ENCODE measurements at places on chromosomes 12 and 14. TPM values are rescaled to one million over a fixed set of nuclear protein-coding genes. Genes with fewer than 3 reads are reported as not detected.

The RNASE1 gene
- 37.8 TPM for polyA plus RNA-seq

The RND1 gene
- polyA plus RNA-seq = 3.0 TPM

The GPX2 gene
- 5.0 TPM for polyA plus RNA-seq

The DYRK2 gene
- polyA plus RNA-seq = not detected

The SERPINA3 gene
- 1.1 TPM for polyA plus RNA-seq

The CLEC14A gene
- 1.1 TPM for polyA plus RNA-seq

The PRKD1 gene
- polyA plus RNA-seq = 18.8 TPM

The CMA1 gene
- polyA plus RNA-seq = not detected

The OTOGL gene
- polyA plus RNA-seq = 0.07 TPM

The TCL1B gene
- polyA plus RNA-seq = not detected

The KRT77 gene
- not detected for polyA plus RNA-seq

The SERPINA4 gene
- not detected for polyA plus RNA-seq

The ABCC9 gene
- polyA plus RNA-seq = 0.31 TPM

The KRT72 gene
- polyA plus RNA-seq = 2.1 TPM

The CIROP gene
- not detected for polyA plus RNA-seq

The PRICKLE1 gene
- 7.6 TPM for polyA plus RNA-seq

The NKX2-1 gene
- polyA plus RNA-seq = not detected

The CPNE6 gene
- 30.4 TPM for polyA plus RNA-seq

The SVOP gene
- polyA plus RNA-seq = 2.7 TPM

The IRAK3 gene
- polyA plus RNA-seq = 2.1 TPM

The REP15 gene
- not detected for polyA plus RNA-seq

The PUS7L gene
- polyA plus RNA-seq = 24.6 TPM

The LRRC43 gene
- polyA plus RNA-seq = 0.73 TPM

The TMEM233 gene
- 4.9 TPM for polyA plus RNA-seq

The IL26 gene
- polyA plus RNA-seq = not detected

The DACT1 gene
- polyA plus RNA-seq = 1.9 TPM

The APOF gene
- not detected for polyA plus RNA-seq

The GDF3 gene
- not detected for polyA plus RNA-seq

The PZP gene
- 3.2 TPM for polyA plus RNA-seq

The COX8C gene
- not detected for polyA plus RNA-seq

The CPNE8 gene
- 207 TPM for polyA plus RNA-seq

The HNF1A gene
- polyA plus RNA-seq = not detected
